ENCODE measurements at places on chromosomes 12 and 14.
A peak's percentile ranks its signal among the peaks of the same experiment; 100 is the strongest.

GRCh38 chr12:121295116-121295745 lies 1.3 kb downstream of the CAMKK2 start:
- no peak for DNase-seq

DNA sequence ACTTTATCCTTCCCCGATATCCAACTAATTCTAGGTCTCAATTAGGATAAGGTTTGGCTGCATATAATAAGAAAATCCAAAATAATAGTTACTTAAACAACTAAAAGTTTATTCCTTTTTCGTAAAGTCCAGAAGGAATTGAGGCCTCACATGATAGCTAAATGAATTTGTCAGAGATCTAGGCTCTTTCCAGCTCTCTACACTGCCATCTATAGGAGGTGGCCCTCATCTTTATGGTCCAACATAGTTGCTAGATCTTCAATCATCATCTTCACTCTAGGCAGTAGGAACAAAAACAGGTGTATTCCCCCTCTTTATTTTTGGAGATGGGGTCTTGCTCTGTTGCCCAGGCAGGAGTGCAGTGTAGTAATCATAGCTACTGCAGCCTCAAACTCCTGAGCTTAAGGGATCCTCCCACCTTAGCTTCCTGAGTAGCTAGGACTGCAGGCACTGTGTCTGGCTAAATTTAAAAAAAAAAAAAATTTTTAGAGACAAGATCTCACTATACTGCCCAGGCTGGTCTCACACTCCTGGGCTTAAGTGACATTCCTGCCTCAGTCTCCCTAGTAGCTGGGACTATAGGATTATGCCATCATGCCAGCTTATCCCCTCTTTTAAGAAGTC lies 46.5 kb upstream of the SAV1 start:
- DNase-seq, result no peak

DNA sequence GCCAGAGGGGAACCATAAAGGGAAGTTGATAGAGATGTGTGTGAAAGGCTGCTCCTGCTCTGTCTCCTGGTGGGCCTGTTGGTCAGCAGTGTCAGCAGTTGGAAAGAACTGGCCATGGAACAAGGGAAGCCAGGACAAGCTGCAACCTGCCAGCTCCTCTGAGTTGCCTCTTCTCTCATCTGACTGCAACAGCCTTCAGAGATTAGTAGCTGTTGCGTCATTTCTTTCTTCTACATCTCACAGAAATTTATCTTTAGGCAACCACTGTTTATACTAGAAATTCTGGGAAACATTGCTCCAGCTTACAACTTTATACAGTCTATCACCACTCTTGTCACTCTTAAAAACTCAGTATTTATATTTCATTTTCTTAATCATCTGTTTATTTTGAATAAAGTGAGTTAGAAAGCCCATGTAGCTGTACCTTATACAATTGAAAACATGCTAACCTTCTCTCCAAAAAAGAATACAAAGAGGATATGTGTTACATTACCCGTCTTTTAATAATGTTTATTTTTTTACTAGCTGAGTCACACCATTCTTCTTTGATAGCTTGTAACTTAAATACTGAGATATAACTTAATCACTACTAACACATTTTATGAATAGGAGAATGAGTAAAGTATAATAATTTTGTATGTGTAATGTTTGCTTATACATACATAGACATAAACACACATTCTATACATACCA lies 224.2 kb downstream of the LRFN5 start:
- no peak for DNase-seq

DNA sequence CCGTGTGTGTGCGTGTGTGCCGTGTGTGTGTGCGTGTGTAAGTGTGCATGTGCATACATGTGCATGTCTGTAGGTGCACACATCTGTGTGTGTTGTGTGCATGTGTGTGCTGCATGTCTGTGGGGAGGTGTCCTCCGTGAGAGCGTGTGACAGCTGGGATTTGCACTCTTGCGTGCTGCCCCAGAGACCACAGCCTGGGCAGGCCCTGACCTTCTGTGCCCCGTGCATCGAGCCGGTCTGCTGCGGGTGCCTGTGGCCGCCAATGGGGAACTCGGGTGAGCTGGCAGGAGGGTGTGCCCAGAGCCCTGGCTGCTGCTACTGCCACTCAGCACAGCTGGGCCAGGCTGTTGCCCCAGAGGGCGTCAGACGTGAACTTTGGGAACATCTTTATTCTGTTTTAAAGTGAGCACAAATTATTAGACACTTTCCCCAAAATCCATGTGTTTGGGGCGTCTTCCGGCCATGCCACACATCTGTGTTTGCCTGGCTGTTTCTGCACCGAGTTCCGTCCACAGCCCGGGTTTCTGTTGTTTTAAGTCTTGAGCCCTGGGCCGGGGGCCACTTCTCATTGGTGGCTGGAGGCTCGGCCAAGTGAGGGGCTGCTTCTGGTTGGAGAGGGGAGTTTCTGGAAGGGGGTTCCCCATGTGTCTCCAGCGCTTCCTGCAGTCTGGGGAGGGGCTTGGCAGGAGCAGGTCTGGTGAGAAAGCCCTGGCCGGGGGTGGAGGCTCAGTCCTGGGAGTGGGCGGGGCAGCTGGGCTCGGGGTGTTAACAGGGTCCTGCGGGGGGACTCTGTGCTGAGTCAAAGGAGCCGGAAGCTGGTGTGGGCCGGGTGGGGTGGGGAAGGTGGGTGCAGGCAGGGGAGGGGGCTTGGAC lies 7.6 kb downstream of the CEP170B start:
- no peak for DNase-seq

- no peak for DNase-seq
These were observed 18.5 kb upstream of the GPRC5A start for GRCh38 chr12:12872934-12873275.

- DNase-seq, result no peak
These were observed 25.7 kb downstream of the METTL25 start for GRCh38 chr12:82383930-82384552.

- DNase-seq, result no peak
These were observed 56.5 kb downstream of the KCNMB4 start for GRCh38 chr12:70422631-70423030.

GRCh38 chr12:51591016-51591901 lies at the start of gene SCN8A:
SCN8A (plus strand) TSS chr12:51591233; CDS start chr12:51662818, 71,585 bp downstream.
- DNase-seq, result no peak

GRCh38 chr12:50747817-50748216 lies 16.1 kb upstream of the ATF1 start:
- DNase-seq, result no peak

DNA sequence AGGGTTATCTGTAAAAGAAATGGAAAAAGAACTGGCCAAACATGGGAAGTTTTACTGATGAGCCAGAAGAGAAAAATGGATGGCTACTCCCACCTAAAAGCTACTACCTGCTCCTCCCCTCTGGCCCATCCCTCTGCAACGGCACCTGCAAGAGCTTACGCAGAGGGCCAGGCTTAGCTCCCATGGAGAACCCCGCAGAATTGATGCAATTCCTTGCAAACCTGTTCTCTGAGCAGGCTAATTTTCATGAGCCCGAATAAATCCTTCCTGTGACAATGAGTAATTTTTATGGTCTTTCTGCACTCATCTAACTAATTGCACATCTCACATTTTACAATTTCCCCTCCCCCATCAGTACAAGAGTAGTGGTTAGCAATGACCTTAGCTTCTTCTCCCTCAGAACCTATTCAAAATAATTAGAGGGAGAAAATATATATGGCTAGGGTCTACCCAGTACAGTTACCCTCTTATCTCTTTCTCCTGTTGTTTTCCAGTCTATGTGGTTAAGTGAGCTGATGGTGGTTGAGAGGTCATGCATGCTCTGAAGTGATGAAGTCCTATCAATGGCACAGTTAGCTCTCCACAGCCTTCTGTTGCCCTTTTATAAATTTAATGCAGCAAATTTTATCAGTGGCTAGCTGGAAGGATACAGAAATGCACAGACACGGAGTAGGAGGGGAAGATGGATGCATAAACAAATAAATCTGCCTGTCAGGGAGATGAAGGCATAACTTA lies 67.7 kb upstream of the NTF3 start:
- DNase-seq, result no peak

GRCh38 chr12:108799401-108800243 lies 57.8 kb downstream of the SSH1 start:
- peak; percentile 62 for DNase-seq

- DNase-seq, result no peak
These were observed 154.1 kb upstream of the SYT10 start for GRCh38 chr12:33593753-33594152.

GRCh38 chr14:50774542-50775267 lies 56.3 kb downstream of the NIN start:
- no peak for DNase-seq

- no peak for DNase-seq
These were observed 27.6 kb downstream of the EML5 start for GRCh38 chr14:88765130-88765529.

GRCh38 chr14:104698688-104699425 lies 9.4 kb downstream of the INF2 start:
- no peak for DNase-seq

DNA sequence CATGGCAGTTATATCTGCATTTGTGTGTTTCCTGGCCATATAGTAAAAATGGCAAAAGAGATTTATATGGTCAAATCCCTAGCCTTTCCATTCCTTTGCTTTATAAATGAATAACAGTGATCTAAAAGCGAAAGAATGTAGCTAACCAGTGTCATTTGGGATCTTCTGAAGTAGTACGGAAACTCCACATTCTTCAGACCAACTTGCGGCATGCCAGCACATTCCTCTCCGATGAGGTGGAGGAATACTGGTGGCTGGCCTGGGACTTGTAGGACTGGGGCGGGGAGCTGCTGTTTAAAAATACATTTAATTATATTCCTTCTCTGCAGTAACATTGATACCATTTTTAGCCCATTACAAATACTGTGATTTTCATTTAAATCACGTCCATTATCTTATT lies 85.3 kb downstream of the SAMD4A start:
- no peak for DNase-seq

- peak; percentile 27 for DNase-seq
These were observed 98.2 kb downstream of the ZFP36L1 start for GRCh38 chr14:68694516-68695235.

- no peak for DNase-seq
These were observed 233.1 kb downstream of the FOXG1 start for GRCh38 chr14:28999656-29000055.

DNA sequence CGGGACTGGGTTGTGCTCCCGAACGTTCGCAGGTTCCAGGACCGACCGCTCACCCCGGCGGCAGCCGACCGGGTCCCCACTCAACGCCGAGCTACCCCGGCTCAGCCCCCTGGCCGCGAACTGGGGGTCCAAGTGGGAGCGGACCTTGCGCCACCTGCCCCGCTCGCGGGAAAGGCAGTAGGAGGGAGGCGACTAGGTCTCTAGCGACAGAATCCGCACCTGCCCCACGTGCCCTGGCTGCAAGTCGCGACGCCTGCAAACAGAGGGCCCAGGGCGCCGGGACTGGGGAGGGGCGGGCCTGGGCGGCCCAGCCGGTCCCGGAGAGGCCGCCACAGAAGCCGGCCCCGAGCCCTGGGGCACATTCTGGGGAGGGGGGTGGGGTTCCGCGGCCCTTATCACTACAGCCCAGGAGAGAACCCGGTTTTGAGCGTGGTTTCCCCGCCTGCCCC lies 239.2 kb upstream of the CPNE8 start:
- DNase-seq, result no peak

DNA sequence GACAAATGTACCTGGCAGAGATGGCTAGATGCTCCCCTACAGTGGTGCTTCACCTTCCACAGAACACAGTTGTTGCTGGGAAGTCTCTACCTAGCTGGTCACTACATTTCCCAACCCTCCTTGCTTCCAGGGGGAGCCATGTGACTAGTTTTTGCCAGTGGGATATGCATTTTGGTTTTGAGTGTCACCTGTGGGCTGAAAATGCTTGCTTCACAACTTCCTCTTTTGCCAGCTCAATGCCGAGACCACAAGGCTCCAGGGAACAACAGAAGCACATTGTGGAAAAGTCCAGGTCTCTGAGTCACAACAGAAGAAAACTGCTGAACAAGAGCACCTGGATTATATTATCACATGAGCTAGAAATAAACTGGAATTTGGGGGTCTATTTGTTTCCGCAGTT lies 48.5 kb upstream of the ARHGAP5 start:
- DNase-seq, result no peak

- no peak for DNase-seq
These were observed 113.3 kb upstream of the PRB2 start for GRCh38 chr12:11508699-11509098.

DNA sequence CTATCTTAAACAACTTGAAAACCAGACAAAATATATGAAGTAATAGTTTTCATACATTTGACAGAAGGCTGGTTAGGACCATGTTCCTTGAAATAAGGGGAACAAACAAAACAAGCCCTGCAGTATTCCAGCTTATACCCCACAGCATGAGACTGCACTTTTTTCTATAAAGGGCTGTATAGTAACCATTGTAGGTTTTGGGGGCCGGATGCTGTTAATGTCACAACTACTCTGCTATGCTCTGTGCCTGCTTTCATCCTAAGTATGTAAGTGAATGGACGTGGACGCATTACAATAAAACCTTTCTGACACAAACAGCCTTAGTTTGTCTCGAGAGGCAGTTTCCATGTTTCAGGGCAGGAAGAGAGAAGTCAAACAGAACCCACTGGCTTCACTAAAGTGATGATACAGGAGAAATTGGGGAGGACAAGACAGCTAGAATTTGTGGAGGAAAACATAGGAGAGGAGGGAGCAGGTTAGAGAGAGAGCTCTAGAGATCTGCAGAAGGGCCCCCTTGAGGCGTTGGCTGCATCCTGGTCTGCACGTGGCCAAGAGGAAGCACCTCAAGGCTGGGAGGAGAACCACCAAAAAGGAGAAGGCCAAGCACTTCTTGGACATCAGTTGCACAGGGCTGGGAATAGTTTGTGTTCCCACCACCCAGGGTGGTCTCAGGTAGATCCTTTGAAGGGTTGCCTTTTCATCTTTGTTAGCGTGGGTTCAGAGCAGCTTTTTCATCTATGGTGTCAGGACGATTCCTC lies 63.7 kb downstream of the TRAF3 start:
- DNase-seq, result no peak

- DNase-seq, result no peak
These were observed 28.3 kb upstream of the ZFP36L1 start for GRCh38 chr14:68820999-68821683.

DNA sequence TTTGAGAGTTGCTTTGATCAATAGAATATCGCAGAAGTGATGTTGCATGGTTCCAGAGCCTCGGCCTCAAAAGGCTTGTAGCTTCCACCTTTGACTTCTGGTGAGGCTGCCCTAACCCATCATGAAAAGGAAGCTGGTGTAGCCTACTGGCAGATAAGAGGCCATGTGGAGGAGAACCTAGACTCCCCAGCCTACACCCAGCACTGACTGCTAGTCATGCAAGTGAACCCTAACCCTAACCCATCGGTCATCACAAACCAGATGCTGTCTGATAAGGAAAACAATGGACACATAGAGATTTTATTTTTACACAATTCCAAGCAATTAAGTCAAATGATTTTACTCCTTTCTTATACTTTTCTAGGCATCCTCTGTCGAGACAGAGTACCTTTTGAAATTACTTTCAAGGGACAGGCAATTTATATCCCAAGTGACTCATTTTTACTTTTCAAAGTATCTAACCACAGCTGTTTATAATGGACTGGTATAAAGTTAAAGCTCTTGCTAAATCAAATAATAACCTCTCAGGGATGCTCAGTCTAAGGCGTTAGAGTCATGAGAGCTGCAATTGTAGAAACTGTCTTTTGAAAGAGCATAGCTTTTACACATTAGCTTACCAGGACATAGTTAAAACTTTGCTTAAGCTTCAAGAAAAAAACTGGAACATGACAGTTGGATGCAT lies 17.6 kb downstream of the PTPRB start:
- DNase-seq, result no peak

Measured in chondrocyte (in vitro differentiated cells).